ENCODE measurements at places on chromosomes 12 and 14. TPM values are rescaled to one million over a fixed set of nuclear protein-coding genes. Genes with fewer than 3 reads are reported as not detected.
A peak's percentile ranks its signal among the peaks of the same experiment; 100 is the strongest.

DNA sequence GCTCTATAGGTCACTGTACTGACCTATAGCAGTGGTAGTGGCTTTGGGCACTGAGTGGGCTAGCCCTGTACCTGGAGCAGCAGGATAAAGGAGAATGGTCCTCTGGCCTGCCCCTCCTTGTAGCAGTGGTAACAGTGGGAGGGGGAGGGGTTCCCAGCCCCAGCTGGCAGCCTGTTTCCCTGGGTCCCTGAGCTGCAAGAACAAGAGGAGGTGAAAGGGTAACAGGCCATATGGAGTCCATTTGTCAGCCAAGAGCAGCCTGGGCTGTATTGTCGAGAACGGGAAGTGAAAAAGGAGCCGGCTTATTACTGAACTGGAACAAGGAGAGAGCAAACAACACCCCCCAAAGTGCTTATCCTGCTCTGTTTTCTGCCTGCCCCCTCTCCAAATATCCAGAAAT is 73.8 kb upstream of the SRSF5 start:
- peak; percentile 78 for DNase-seq
- H3K36me3 ChIP-seq: no peaks in the 10 kb centered on the region

GRCh38 chr14:29900609-29901350 is 26.9 kb downstream of the PRKD1 start:
- DNase-seq: no peak
- no peaks in the 10 kb centered on the region for H3K27me3 ChIP-seq
- H3K27ac ChIP-seq: no peak overlapping the region
- no peak overlapping the region for H3K4me3 ChIP-seq
- no peaks in the 10 kb centered on the region for H3K4me1 ChIP-seq

DNA sequence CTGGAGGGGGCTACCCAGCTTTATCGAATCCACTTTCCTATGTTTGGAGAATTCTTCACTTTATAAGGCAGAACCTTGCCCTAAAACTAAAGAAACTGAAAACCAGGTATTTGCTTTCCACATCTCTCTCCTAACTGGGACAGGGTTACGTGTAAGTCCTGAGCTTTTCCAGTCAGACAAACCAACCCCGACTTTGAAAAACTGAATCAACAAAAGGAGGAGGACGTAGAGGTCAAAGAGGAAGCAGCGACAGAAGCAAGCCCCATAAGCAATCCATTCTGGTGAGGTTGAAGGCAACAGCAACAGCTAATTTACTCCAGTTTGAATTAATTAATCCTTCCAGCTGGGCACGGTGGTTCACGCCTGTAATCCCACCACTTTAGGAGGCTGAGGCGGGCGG is 47.2 kb downstream of the LRP6 start:
- no peaks in the 10 kb centered on the region for H3K27me3 ChIP-seq
- peaks cover 8% of the 10 kb centered on the region for H3K4me1 ChIP-seq
- no peak overlapping the region for H3K4me3 ChIP-seq

GRCh38 chr12:59578254-59578653 is 17.6 kb upstream of the SLC16A7 start:
- no peaks in the 10 kb centered on the region for H3K27me3 ChIP-seq
- H3K36me3 ChIP-seq: no peaks in the 10 kb centered on the region
- H3K4me3 ChIP-seq: no peak overlapping the region
- no peak for DNase-seq
- H3K27ac ChIP-seq: no peak overlapping the region
- H3K4me1 ChIP-seq: no peaks in the 10 kb centered on the region

DNA sequence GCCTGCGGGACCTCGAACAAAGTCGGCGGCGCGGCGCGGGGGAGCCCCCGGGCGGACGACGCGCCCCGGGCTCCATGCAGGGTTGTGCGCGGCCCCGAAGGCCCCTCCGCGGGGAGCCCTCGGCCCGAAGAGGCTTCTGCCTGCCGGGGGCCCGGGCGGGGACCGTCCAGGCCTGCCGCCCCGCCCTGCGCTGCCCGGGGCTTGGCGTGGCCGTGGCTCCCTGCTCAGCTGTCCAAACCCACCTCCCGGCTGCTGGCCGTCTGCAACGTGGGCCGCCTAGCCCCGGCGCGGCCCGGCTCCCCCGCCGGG is 670 bp downstream of the DYRK2 start:
- no peak for DNase-seq
- peaks cover 11% of the 10 kb centered on the region for H3K4me1 ChIP-seq
- H3K4me3 ChIP-seq: peak overlapping the region; percentile 82
- peak overlapping the region; percentile 58 for H3K27ac ChIP-seq

- no peaks in the 10 kb centered on the region for H3K4me1 ChIP-seq
- no peaks in the 10 kb centered on the region for H3K27me3 ChIP-seq
These were observed 31.4 kb downstream of the CFAP251 start for GRCh38 chr12:121949648-121950397.

GRCh38 chr12:93198086-93198485 is 179.6 kb upstream of the NUDT4 start:
- H3K27me3 ChIP-seq: no peaks in the 10 kb centered on the region
- H3K36me3 ChIP-seq: no peaks in the 10 kb centered on the region
- peaks cover 13% of the 10 kb centered on the region for H3K4me1 ChIP-seq
- H3K4me3 ChIP-seq: no peak overlapping the region
- peak; percentile 22 for DNase-seq

- H3K27me3 ChIP-seq: no peaks in the 10 kb centered on the region
- no peak for DNase-seq
- H3K27ac ChIP-seq: no peak overlapping the region
- peaks cover 7% of the 10 kb centered on the region for H3K36me3 ChIP-seq
- H3K4me1 ChIP-seq: peaks cover 22% of the 10 kb centered on the region
These were observed 51.1 kb downstream of the BAZ2A start for GRCh38 chr12:56578983-56579546.

DNA sequence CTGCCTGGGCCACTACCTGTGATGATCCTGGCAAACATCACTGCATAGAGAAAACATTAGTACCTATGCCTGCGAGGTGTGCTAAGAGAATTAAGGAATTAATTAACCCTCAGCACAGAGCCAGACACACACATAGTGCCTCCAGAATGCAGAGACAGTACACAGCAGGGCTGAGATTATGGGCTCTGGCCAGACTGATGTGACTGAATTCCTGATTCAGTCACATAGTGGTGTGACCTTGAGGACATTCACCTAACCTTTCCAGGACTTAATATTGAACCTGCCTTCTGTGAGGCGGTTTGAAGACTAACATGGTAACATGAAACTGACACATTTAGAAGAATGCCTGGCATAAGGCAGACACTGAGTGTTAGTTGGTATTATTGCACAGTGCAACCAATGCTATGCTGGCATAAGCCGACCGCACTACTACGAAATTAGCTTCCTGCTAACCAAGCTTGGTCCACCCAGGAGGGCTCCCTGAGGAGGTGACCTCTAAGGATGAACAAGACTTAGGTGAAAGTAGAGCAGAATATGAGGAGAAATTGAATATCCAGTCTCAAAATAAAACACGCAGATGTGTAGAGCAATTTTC is 32.0 kb upstream of the SELPLG start:
- H3K4me3 ChIP-seq: no peak overlapping the region
- H3K27ac ChIP-seq: peak overlapping the region; percentile 1
- peaks cover 20% of the 10 kb centered on the region for H3K4me1 ChIP-seq

GRCh38 chr12:56928262-56928661 is 5.9 kb downstream of the SDR9C7 start:
- no peak overlapping the region for H3K27ac ChIP-seq
- no peaks in the 10 kb centered on the region for H3K4me1 ChIP-seq
- DNase-seq: no peak
- H3K4me3 ChIP-seq: no peak overlapping the region

DNA sequence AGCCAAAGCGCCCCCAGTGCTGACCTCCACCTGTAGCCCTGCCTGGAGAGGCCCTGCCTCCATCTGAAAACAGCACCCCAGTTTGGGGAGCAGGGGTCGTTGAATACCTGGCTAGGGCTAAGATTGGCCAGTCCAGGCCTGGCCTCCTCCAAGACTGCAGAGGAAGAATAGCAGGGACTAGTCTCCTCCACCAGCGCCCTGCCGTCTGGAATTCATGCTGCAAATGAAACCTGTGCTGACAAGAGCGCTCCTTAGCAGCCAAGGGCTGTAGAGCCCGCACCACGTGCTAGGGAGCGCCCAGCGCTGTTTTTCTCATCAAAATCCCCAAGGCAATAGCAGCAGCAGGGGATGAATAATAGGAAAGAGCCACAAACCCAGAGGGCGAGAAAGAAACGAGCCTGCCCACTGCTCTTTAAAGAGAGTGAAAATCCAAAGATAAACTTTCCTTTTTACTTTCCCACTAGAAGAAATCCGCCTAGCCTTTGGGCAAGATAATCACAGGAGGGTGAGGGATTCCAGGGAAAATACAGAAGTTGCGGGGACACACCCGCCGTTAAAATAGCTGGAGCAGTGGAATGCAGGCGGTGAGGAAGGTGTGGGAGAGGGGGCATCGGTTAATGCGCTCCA is 3.3 kb downstream of the COL2A1 start:
- peak; percentile 44 for DNase-seq
- H3K36me3 ChIP-seq: no peaks in the 10 kb centered on the region
- H3K27ac ChIP-seq: no peak overlapping the region
- peaks cover 24% of the 10 kb centered on the region for H3K4me1 ChIP-seq
- peaks cover 73% of the 10 kb centered on the region for H3K27me3 ChIP-seq

DNA sequence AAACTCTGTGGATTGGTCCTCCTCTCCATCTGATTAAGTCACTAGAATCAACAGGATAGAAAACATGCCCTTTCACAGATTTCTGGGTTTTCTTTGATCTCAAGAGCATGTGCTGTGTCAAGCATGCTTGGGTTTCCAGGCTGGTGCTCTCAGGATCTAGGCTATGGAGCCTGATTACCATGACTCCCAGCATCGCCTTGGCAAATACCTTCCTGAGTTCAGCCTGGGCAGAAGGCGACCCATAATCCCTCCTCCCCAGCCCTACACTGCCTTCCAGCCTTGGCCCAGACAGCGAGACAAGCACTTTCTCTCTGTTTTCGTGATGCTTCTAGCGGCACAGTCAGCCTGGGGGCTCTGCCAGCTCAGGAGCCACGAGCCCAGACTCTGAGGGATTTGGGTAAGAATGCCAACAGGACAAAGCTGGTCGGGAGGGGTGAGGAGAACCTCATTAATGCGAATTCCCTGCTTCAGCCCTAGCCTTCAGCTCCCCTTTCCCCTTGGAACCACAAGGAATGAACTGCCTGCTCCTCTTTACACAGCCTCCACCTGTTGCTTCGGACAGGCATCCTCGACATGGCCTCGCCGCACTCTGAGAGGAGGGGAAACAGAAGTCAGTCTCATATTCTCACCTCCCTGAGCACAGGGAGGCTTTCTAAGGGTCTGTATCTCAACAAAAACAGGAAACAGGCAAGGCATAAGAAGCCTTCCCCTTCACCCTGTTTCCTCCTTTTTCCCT is 227.1 kb downstream of the MSRB3 start:
- H3K27ac ChIP-seq: no peak overlapping the region
- no peak for DNase-seq
- H3K4me1 ChIP-seq: peaks cover 7% of the 10 kb centered on the region
- H3K27me3 ChIP-seq: no peaks in the 10 kb centered on the region
- H3K4me3 ChIP-seq: no peak overlapping the region

- H3K27ac ChIP-seq: no peak overlapping the region
- DNase-seq: no peak
- H3K27me3 ChIP-seq: no peaks in the 10 kb centered on the region
- no peaks in the 10 kb centered on the region for H3K36me3 ChIP-seq
These were observed 244.1 kb downstream of the BTG1 start for GRCh38 chr12:91901381-91902074.

DNA sequence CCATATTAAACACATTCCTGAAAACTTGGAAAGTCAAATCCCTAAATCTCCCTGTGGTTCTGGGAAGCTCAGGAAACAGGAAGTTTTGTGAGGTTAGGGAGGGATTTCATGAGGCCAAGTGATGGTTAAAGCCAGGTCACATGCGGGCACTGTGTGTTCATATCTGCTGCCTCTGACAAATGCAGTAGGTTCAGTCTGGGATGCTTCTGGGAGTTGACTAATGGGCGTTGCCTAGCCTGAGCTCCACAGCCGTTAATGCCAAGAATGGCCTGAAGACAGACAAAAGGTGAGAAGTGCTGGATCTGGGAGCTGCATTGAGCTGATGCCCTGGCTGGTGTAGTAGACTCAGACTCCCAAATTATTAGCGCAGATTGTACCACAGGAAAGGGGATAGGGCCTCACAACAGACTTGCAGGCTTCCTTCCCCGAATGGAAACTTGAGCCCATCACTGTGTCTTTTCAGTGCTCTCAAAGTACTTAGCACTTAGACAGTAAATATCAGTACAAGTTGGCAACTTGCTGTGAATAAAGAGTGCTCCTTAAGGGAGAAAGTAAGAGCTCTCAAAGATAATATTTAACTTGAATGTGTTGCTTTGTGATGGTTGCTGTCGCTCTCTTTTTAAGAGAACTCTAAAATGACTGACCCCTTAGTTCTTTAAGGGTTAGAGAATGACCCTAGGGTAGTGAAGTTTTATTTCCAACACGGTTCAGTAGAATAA is 17.3 kb downstream of the GSG1 start:
- H3K27ac ChIP-seq: no peak overlapping the region
- no peak for DNase-seq
- H3K27me3 ChIP-seq: no peaks in the 10 kb centered on the region

DNA sequence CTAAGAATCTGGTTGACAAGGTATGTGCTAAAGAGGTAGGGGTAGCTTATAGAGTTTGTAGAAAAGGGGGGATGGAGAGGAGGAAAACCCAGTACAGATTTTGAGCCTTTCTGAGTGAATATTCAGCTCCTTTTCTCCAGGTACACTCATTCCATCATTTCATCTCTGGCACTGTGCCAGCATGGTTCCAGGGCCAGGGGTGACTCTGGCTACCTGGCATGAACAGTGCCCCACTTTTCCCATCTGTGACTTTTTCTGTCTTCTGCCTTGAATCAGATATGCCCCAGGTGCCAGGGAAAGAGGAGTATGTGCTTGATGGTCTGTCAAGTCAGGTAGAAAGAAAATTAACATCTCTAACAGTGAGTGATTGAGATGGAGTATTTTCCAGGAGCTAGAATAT is 175.7 kb downstream of the CACNA1C start:
- no peaks in the 10 kb centered on the region for H3K27me3 ChIP-seq
- H3K27ac ChIP-seq: no peak overlapping the region
- H3K36me3 ChIP-seq: no peaks in the 10 kb centered on the region
- no peak overlapping the region for H3K4me3 ChIP-seq
- no peaks in the 10 kb centered on the region for H3K4me1 ChIP-seq

DNA sequence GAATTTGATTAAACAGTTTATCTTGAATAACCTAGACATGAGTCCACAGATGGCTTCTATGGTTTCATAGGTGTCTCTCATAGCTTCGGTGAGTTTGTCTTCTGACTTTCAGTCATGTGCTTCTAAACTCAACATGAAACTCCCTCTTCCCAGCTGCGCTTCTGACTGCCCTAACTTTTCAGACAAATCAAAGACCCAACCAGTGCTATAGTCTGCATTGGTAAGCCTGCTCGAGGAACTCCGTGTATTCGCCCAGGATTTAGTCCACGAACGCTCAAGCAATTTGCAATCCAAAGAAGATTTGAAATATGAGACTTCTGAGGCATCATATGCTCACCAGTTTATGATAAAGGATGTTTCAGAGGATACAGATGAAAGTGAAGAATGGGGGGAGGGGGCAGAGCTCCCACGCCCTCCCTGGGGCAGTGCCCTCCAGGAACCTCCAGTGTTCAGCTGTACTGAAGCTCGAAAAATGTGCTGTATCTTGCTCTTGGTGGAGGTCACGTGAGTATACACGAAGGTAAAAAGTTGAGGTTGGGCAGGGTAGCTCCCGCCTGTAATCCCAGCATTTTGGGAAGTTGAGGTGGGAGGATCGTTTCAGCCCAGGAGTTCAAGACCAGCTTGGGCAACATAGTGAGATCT is 5.2 kb upstream of the RILPL2 start:
- DNase-seq: no peak
- H3K27ac ChIP-seq: no peak overlapping the region
- no peaks in the 10 kb centered on the region for H3K36me3 ChIP-seq
- no peak overlapping the region for H3K4me3 ChIP-seq
- H3K27me3 ChIP-seq: no peaks in the 10 kb centered on the region

Gene PMCH
- 1.8 TPM for total RNA-seq

Gene RD3L
- total RNA-seq: not detected

Gene RNASE1
- 182 TPM for total RNA-seq

Gene TAS2R8
- total RNA-seq: not detected

Gene CLEC7A
- not detected for total RNA-seq

Gene GCH1
- total RNA-seq: 5.0 TPM

Gene FAM181A
- not detected for total RNA-seq

Gene KRT75
- not detected for total RNA-seq
